MCF 10A (cell line): ENCODE measurements at places on chromosomes 12 and 14. TPM values are rescaled to one million over a fixed set of nuclear protein-coding genes. Genes with fewer than 3 reads are reported as not detected.

Gene CLEC4A
- 0.79 and 1.3 TPM in 2 replicates for total RNA-seq

Gene GNS
- 54.7 and 60.8 TPM in 2 replicates for total RNA-seq

Gene FOXM1
- total RNA-seq, result 31.7 and 49.9 TPM in 2 replicates

Gene CLEC14A
- total RNA-seq, result not detected in 2 replicates

Gene NFE2
- total RNA-seq, result 0.40 and 0.64 TPM in 2 replicates

Gene VIPAS39
- total RNA-seq, result 18.7 and 19.8 TPM in 2 replicates

Gene CLEC2A
- total RNA-seq, result not detected in 2 replicates

Gene SLC8A3
- not detected in 2 replicates for total RNA-seq

Gene FOXG1
- total RNA-seq, result not detected in 2 replicates

Gene PLEKHH1
- total RNA-seq, result 5.8 and 6.0 TPM in 2 replicates

Gene LRRIQ1
- total RNA-seq, result 0.70 and 1.5 TPM in 2 replicates

Gene SMOC1
- 22.9 and 23.6 TPM in 2 replicates for total RNA-seq

Gene AMN
- 0.29 TPM in 1 of 2 replicates, not detected in the other for total RNA-seq

Gene LRIG3
- 26.5 and 41.5 TPM in 2 replicates for total RNA-seq

Gene STYK1
- 0.14 and 0.56 TPM in 2 replicates for total RNA-seq

Gene KRT73
- total RNA-seq, result not detected in 2 replicates

Gene TEX22
- total RNA-seq, result 4.1 and 6.2 TPM in 2 replicates

Gene EIF2B2
- total RNA-seq, result 53.8 and 57.9 TPM in 2 replicates

Gene NPC2
- 105 and 128 TPM in 2 replicates for total RNA-seq

Gene ZDHHC22
- not detected in 2 replicates for total RNA-seq

Gene KITLG
- total RNA-seq, result 3.9 and 4.8 TPM in 2 replicates

Gene GUCY2C
- total RNA-seq, result not detected in 2 replicates

Gene SMCO2
- total RNA-seq, result 0.37 TPM in 1 of 2 replicates, not detected in the other

Gene STAC3
- 2.5 and 2.8 TPM in 2 replicates for total RNA-seq

Gene ETFBKMT
- 3.0 and 3.3 TPM in 2 replicates for total RNA-seq

Gene WNT5B
- total RNA-seq, result 0.21 and 0.44 TPM in 2 replicates

Gene TAS2R20
- total RNA-seq, result 1.1 and 1.8 TPM in 2 replicates

Gene SLC10A1
- not detected in 2 replicates for total RNA-seq

Gene JDP2
- total RNA-seq, result 38.9 and 45.3 TPM in 2 replicates

Gene SRRM4
- not detected in 2 replicates for total RNA-seq

Gene TBX5
- total RNA-seq, result not detected in 2 replicates

Gene RASAL1
- total RNA-seq, result not detected in 2 replicates

Gene GON7
- total RNA-seq, result 9.9 and 12.3 TPM in 2 replicates

Gene GLT1D1
- not detected in 2 replicates for total RNA-seq

Gene ATXN2
- 70.6 and 81.2 TPM in 2 replicates for total RNA-seq

Gene KLRC2
- 1.9 and 5.2 TPM in 2 replicates for total RNA-seq

Gene KCNA1
- not detected in 2 replicates for total RNA-seq

Gene RAD51AP1
- total RNA-seq, result 7.1 and 10.8 TPM in 2 replicates

Gene BATF
- not detected in 2 replicates for total RNA-seq

Gene KRT75
- total RNA-seq, result not detected in 2 replicates

Gene INHBE
- 2.1 and 5.0 TPM in 2 replicates for total RNA-seq

Gene TRAF3
- total RNA-seq, result 24.3 and 25.3 TPM in 2 replicates

Gene LRFN5
- not detected in 2 replicates for total RNA-seq

Gene SAMD15
- total RNA-seq, result 0.81 and 0.86 TPM in 2 replicates

Gene TRMT61A
- 10.2 and 15.8 TPM in 2 replicates for total RNA-seq

Gene ALG10B
- total RNA-seq, result 3.9 and 9.5 TPM in 2 replicates

Gene SRSF9
- total RNA-seq, result 192 and 193 TPM in 2 replicates

Gene TBK1
- 19.6 and 23.0 TPM in 2 replicates for total RNA-seq

Gene RBM19
- 22.0 and 29.2 TPM in 2 replicates for total RNA-seq

Gene PTCSC3
- total RNA-seq, result not detected in 2 replicates

Gene CDKN3
- total RNA-seq, result 66.4 and 66.5 TPM in 2 replicates

Gene IFNG
- total RNA-seq, result not detected in 2 replicates

Gene MMP19
- total RNA-seq, result 3.3 and 3.7 TPM in 2 replicates

Gene OR9K2
- total RNA-seq, result not detected in 2 replicates

Gene AKAP6
- total RNA-seq, result 2.3 and 3.6 TPM in 2 replicates

Gene TAS2R14
- 1.6 and 1.9 TPM in 2 replicates for total RNA-seq

Gene RAD9B
- 1.0 and 1.5 TPM in 2 replicates for total RNA-seq

Gene SLC41A2
- total RNA-seq, result 14.6 and 15.9 TPM in 2 replicates

Gene TRIM9
- 0.19 TPM in 1 of 2 replicates, not detected in the other for total RNA-seq

Gene FAM90A1
- total RNA-seq, result not detected in 2 replicates
